ENCODE measurements at places on chromosomes 5 and 9.
A peak's percentile ranks its signal among the peaks of the same experiment; 100 is the strongest.

- no peak for DNase-seq
Measured at GRCh38 chr9:129467004-129467588, 153.8 kb downstream of the C9orf50 start.

GRCh38 chr9:27183701-27184100 lies 74.7 kb downstream of the TEK start:
- DNase-seq: no peak

DNA sequence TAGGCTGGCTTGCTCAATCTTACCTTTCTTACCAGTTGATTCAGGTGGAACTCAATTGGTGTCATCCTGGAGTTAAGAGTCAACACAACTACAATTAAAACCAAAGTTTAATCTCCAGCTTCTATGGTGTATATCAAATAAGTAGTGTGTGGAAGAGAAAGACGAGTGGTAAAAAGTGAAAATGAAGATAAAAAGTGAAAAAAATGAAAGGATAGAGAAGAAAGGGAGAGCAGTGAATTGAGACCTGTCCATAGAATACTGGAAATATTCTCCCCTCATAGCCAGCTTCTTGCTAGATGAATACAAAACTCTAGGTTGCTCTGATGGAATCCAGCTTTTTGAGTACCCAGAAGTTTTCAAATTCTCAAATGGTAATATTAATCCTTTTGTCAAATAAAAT lies 76.4 kb downstream of the MEGF10 start:
- DNase-seq: no peak

- no peak for DNase-seq
Measured at GRCh38 chr5:103919506-103919905, 356.9 kb upstream of the NUDT12 start.

DNA sequence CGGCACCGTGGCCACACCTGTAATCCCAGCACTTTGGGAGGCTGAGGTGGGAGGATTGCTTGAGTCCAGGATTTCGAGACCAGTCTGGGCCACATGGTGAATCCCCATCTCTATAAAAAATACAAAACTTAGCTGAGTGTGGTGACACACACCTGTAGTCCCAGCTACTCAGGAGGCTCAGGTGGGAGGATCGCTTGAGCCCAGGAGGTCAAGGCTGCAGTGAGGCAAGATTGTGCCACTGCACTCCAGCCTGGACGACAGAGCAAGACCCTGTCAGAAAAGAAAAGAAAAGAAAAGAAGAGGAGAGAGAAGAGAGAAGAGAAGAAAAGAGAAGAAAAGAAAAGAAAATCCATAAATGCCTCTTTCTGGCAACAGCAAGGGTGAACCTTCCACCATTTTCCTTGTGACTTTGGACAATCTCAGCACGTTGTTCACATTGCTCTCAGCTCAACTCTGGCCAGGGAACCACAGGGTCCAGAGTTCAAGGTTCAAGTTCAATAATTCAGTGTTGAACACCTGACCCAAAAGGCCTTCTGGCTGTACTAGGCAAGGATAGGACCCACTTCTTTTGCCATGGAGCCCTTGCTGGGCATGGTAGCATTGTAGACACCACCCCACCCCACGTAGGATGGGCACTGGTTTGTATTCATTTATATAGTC lies 14.6 kb upstream of the DUSP1 start:
- no peak for DNase-seq

- DNase-seq: no peak
Measured at GRCh38 chr5:170937914-170938313, 76.1 kb downstream of the RANBP17 start.

- no peak for DNase-seq
Measured at GRCh38 chr5:55925181-55925580, 69.6 kb downstream of the IL6ST start.

GRCh38 chr5:135210286-135211055 lies 176.4 kb upstream of the PITX1 start:
- DNase-seq: peak; percentile 34

DNA sequence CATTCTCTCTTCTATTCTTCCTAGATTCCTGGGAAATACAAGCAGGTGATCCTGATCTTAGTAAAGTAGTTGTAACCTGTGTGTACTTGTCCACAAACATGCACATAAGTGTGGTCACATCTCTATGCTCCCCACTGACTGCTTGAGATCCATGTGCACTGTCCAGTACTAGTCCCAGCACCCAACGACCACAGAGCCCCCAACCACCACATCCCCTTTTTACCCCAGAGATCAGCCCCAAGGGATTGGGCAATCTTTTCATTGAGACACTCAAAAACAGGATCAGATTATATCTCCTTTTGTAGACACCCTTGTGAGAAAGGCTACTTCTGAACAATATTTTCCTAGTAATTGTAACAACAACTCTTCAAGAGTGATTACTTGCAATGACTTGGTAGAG lies 240.6 kb downstream of the ACTL7B start:
- no peak for DNase-seq

- DNase-seq: no peak
Measured at GRCh38 chr9:110864011-110864410, 174.3 kb downstream of the LPAR1 start.

DNA sequence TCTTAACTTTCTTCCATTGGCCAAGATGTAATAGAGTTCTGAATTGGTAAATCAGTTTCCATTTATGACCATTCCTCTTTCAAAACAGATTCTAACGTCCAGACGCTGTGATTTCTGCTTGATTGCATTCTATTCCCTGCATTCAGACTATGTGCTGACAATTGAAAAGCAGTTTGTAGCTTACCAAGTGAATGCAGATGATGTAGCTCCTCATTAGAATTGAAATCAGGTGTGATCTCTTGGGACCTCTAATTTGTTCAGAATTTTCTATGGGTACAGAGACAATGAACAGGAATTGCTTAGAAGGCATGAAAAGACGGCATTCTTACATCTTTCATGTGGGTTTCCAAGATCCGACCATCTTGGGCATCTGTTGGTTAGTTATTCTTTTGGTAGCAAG lies 191.9 kb downstream of the NTRK2 start:
- no peak for DNase-seq

DNA sequence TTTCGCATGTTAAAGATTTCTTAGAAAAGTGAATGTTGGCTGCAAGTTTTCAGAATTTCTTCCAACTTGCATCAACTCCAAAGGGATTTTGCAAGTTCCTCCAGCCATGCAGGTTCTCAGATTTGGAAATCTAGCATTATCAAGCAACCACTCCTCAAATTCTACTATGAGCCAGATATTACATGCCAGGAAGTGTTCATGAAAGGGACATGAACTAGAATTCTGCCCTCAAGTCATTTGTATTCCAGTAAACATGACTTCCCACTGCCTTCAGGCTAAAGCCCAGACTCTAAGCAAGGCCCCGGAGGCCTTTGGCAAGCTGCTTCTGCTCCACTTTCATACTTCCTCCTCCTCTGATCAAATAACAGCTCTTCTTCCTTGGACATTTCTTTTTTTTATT lies 111.3 kb upstream of the PAPPA start:
- no peak for DNase-seq

DNA sequence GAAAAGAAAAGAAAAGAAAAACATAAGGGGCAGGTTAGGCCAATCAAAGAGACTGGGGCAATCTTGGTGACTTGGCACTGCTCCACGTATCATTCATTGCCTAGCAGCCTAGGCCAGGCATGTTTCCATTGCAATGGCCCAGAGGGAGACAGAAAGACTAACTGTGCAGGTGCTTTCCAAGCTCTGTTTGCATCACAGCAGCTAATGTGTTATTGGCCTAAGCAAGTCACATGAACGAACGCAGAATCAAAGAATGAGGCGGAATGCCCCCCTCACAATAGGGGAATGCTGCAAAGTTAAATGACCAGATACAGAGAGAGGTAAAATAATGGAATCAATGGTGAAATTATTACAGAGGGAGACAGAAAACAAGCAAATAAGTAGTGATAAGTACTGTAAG lies 11.1 kb upstream of the VPS13A start:
- DNase-seq: no peak

- DNase-seq: no peak
Measured at GRCh38 chr5:156356238-156356637, 29.3 kb downstream of the SGCD start.

GRCh38 chr5:121596882-121597281 lies 254.8 kb upstream of the FTMT start:
- DNase-seq: no peak

DNA sequence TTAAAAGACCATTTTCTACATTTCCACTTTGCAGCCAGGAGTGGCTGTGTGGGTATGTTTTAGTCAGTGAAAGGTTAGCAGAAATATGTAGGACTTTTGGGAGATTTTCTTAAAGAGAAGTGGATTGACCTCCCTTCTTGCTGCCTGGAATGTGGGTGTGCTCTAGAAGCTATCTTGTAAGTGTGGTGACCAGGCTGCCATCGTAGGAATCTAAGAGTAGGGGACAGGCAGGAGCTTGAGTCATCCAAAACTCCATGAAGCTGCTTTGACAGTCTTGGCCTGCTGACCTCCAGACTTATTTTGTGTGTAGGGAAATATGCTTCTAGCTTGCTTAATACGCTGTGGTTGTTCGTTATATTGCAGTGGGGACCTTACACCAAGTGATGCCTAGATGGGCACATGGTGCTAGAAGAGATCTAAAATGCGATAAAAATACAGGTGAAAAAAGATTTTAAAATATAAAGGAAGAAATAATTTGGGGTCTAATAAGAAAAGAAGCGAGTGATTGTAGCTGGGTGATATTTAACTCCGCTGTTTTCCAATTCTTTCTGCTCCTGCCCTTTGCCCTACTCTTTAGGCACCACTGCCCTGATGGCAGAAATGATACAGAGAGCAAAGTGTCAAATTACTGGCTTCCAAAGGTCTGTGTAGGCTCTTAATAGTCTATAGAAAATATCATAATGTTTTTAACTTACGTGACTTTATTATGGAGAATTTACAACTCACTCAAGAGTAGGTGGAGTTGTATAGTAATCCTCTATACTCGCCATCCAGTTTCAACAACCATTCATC lies 298.2 kb upstream of the ZNF608 start:
- no peak for DNase-seq

DNA sequence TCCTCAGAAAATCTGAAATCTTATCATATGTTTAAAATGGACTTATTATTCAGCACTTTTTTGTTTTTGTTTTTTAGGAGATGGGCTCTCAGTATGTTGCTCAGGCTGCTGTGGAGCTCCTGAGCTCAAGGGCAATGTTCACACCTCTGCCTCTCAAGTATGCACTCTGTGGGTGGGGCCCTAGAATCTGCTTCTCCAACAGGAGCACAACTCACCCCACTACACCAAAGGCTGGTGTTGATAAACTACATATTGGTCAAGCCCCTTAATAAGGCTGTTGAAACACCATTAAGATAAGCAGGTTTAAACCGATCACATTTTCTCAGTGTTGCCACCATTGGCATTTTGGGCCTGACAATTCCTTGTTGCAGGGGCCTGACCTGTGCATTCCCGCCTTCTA lies 131.6 kb downstream of the FANCC start:
- DNase-seq: no peak

- DNase-seq: no peak
Measured at GRCh38 chr9:134724202-134724911, 82.8 kb downstream of the COL5A1 start.

DNA sequence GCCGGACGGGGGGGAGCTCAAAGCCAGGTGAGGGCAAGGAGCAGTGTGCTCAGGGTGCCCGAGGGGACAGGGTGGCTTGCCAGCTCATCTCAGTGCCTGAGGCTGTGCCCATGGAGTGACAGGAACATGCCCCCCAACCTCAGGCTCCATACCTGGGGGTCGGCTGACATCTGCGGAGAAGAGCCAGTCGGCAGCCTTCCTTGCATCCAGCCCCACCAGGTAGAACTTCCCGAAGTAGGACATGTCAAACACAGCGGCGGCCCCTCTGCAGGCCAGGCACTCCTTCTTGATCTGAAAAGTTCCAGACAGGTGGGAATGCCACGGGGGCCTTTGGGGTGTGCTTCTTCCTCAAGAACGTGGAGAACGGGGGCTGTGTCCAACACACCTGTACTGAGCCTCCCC lies 42.1 kb downstream of the SARDH start:
- DNase-seq: no peak

- no peak for DNase-seq
Measured at GRCh38 chr5:142590451-142591231, 95.2 kb downstream of the FGF1 start.

- peak; percentile 7 for DNase-seq
Measured at GRCh38 chr9:112028242-112029221, 131.9 kb downstream of the UGCG start.

DNA sequence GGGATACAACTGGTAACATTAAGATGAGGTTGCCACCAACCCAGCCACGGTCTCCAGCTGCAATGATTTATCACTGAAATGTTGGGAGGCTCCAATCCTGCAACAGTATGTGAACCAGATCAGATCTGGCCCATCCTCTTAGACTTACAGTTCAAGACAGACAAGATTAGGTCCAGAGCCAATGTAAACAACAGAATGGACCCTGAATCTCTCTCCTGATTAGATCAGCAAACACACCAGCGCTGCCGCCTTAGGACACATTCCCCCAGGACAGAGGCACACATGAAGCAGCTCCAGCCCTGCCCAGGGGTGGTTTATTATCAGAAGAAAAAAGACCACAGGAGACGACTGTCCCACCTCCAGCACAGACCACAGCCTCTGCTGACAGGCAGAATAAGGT lies 82.1 kb downstream of the SLIT3 start:
- DNase-seq: no peak

- no peak for DNase-seq
Measured at GRCh38 chr5:78569441-78569840, 79.1 kb downstream of the LHFPL2 start.

- no peak for DNase-seq
Measured at GRCh38 chr5:181255276-181255675, 5.7 kb downstream of the TRIM52 start.

DNA sequence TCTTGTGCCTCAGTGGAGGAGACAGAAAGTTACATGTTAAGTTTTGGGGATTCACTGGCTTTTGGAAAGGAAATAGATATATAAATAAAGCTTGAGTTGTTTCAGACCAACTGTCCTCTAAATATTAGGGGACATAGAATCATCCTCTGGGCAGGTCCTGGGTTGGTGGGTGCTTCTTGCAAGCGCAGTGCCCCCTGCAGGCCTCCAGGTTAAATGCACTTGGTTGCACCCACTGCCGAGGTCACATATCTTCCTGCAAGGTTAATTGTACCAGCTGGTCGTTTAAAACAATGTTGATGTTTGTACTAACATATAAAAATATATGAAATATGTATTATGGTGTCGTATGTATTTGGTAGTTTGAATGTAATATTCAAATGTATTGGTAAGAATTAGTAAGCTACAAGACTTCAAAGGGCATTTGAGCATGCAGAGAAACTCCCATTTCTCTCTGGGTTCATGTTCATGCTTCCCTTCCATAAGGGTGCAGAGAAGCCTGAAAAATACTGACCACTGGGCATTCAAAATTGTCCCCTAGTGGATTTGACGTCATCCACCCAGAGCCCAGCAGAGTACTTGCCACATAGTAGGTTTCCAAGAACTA lies 87.0 kb downstream of the ZNF618 start:
- peak; percentile 57 for DNase-seq

GRCh38 chr5:168300326-168301182 lies 9.1 kb downstream of the WWC1 start:
- DNase-seq: no peak

GRCh38 chr5:167684251-167684650 lies 607.2 kb upstream of the WWC1 start:
- no peak for DNase-seq

DNA sequence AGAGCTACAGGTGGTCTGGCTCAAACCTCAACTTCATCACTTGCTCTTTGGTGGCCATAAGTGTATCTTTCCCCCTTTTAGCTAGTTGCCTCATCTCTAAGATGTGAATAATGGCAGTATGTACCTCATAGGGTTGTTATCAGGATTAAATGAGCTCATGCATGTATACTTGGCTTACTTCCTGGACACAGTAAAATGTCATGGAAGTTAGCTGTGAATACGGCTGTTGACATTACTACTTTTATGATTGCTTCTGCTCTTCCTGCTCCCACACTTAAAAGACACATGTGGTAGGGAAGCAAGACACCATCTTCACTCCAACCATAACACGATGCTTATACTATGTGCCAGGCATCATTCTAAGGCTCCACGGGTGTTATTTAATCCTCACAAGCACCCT lies 114.5 kb upstream of the GPR151 start:
- no peak for DNase-seq

Measured in stimulated activated effector memory CD8-positive, alpha-beta T cell treated with anti-CD3 and anti-CD28 coated beads, Interleukin-12 subunit alpha, Interleukin-12 subunit beta, amount 100 ng/mL, for 72 hours (primary cell).